Stimulated activated CD4-positive, alpha-beta T cell treated with anti-CD3 and anti-CD28 coated beads, Interleukin-1b, Interleukin-23, amount 100 ng/mL, for 1 hour (primary cell): ENCODE measurements at places on chromosomes 12 and 14.

DNA sequence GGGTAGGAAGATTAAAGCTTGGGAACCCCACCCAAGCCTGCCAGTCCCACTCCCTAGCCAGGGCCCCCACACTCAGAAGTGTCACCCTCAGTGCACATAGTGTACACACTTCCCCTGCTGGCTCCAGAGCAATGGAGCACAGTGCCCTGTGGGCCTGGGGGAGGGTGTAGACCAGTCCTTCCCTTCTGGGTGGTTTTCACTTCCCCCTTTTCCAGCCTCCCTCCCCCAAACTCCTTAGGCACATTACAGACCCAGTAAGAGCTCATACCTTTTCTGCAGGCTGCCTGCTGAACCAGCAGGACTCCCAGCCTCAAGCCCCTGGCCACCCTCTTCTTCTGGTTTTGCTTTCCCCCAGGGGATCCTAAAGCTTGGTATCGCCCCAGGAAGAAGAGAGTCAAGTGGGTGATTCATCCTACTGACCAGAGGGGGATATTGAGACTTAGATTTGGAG, at the start of gene ZNF385A:
Gene ZNF385A, minus strand, starts transcription at position 143 of the 451 bp plus-strand sequence. CDS start 219 bp downstream, outside the sequence.
- no peak for DNase-seq

DNA sequence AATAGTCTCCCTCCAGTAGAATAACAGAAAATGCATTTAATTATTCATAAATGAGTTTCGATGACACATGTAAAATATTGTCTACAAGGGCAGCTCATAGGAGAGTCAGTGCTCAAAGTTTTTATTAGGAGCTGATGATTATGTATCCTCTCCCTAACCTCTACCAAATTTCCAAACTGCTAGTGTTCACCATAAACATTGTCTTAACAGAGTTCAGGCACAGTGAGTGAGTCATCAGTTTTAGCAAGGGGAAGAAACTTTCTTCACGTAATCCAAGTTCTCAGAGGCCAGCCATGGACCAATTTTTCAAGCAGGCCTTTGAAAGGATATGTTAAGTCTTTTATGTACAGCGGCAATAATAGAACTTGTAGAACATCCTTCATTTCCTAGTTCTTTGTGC, 649.2 kb upstream of the MIS18BP1 start:
- no peak for DNase-seq

- no peak for DNase-seq
Measured at GRCh38 chr14:104549536-104550339, 29.8 kb upstream of the C14orf180 start.

DNA sequence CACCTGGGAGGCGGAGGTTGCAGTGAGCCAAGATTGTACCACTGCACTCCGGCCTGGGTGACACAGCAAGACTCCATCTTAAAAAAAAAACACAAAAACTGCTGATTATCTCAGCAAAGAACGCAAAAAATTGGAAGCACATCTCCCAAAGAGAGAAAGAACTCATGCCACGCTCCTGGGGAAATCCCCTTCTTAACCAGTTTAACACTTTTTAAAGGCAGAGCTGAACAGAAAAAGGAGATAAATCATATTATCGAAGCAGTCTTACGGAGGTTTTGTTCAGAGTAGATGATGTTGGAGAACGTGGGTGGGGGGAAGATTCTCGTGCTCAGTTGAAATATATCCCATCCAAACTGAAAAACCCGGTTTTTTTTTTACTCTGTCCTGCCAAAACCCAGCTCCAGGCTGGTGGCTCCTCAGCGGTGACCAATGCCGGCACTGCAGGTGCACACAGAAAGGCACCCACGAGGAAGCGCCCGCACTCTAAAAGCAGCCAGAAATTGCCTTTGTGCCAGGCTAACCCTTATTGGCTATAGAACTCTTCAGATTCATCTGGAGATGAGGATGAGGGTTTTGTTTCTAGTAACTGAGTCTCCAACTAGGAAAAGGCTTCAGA, 100.2 kb upstream of the PARP11 start:
- no peak for DNase-seq

- DNase-seq: no peak
Measured at GRCh38 chr12:26833743-26834490, 923 bp upstream of the ITPR2 start.

- DNase-seq: no peak
Measured at GRCh38 chr14:98270201-98270600, 1001.8 kb downstream of the BCL11B start.

DNA sequence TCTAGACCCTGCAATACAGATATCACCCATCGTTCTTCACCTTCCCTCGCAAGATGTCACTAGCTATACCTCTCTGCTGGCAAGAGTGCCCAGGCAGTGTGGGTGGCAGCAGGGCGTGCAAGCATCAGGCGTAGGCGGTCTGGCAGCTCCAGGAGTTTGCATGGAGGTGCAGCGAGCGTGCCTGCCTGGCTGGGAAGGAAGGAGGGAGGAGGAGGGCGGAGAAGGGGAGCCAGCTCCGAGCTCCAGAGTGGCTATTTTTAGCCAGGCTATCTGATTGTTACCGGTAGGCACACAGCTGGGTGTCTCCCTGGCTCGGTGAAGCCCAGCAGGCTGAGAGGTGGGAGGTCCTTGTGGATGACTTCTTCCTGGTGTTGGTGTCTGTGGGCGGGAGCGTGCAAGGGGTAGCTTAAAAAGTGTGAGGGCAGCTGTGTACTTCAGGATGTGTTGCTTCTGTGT, 6.2 kb downstream of the FOXJ2 start:
- DNase-seq: no peak

DNA sequence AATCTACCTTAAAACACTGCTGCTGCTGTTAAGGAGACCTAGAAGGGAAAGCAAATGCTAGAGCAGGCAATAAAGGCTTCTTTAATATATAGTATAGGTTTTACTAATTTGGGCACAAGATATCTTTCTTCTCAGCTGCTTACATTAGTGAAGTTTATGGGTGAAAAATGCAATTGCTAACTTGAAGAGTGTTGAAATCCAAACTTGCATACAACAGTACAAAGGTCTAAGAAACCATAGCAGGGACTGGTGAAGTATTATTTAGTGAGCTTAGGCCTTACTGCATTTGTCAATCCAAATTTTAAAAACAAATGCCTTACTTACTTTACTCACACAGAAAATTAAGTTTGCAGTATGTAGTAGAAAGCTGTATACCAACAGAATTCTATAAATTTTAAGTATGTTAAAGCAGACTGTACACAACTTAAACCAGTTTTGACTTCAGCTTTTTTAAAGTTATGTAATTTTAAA, 1.4 kb upstream of the AP4S1 start:
- DNase-seq: no peak
